ENCODE measurements at places on chromosomes 2 and 18.

- no peak for DNase-seq
Measured at GRCh38 chr2:82023710-82024109, 1719.2 kb upstream of the LRRTM1 start.

- DNase-seq, result no peak
Measured at GRCh38 chr18:31070206-31070605, 27.7 kb upstream of the DSC3 start.

DNA sequence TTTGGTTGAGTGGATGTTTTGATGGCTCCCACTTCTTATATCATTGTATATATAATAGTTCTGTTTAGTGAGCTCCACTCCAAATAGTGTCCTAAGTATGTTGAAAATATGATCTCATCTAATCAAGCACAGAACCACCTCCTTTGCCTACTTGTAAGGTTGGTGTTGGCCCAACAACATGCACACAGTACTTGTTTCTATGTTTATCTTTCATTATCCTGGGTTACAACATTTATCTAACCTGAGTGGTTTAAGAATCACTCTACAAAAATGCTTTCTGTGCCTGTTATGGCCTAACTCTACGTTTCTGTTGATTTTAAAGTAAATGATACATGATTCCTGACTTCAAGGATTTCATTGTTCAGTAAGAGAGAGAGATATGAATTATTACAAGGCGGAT, 281.9 kb downstream of the FIGN start:
- no peak for DNase-seq

GRCh38 chr2:220669324-220669723, 902.8 kb downstream of the EPHA4 start:
- no peak for DNase-seq

DNA sequence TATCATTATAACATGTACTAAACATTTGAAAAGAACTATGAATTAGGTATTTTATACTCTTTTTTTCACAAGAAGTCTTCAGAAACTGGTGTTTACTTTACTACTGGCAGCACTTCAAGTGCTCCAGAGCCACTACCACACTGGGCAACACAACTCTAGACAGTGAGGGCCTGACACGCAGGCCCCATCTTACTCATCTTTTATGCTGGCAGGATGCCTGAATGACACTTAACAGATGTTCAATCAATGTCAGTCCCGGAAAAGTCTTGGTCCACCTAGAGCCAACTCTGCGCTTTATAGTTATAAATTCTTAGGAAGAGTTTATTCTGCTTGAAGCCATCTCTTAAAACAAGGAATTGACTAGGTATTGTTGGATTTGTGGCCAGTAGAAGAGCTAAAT, 8.7 kb upstream of the WIPF1 start:
- peak; percentile 88 for DNase-seq

DNA sequence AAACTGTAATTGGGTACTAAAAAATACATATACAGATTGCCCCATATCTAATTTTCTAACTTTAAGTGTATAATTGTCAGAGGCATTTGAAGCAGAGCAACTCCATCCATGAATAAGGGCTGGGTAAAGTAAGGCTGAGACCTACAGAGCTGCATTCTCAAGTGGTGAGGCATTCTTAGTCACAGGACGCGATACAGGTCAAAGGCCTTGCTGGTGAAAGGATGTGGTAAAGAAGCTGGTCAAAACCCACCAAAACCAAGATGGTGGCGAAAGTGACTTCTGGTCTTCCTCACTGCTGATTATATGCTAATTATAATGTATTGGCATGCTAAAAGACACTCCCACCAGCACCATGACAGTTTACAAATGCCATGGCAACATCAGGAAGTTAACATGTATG, 50.0 kb downstream of the SLC8A1 start:
- peak; percentile 95 for DNase-seq

- DNase-seq, result no peak
Measured at GRCh38 chr2:164055623-164056022, 319.8 kb upstream of the FIGN start.

DNA sequence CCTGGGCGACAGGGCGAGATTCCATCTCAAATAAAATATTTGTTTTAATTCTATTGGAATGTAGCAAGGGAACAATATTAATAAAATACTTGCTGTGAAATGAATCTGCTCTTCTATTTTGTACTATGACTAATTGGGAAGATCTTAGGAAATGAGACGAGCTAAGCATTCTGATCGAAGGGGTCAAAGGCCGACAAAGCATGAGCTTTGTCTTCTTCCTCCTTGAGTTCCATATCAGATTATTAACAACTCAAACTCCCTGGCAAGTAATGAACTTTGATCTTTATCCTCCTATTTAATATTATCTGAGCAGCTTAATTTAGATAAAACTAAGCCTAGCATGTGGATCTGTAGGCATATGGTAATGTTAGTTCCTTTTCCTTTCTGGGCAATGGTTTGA, 15.5 kb downstream of the GEMIN6 start:
- no peak for DNase-seq

DNA sequence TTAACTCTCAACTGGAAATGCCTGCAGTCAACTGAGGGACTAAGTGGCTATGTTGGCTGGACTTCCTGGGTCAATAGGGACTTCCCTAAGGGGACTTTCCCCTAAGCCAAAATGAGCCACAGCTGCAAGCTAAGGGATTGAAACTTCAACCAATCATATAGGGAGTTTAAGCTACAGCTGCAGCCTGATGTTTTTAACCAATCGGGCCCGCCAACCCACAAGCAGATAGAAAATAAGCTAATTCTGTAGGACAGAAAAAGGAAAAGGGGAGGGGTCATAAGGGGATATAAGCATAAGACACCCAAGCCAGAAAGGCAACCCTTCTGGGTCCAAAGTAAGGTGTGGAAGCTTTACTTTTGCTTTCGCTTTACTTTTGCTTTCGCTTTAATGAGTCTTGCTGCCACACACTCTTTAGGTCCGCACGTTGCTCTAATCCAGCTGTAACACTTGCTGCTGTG, 927.5 kb downstream of the ERBB4 start:
- peak; percentile 2 for DNase-seq

- DNase-seq, result peak; percentile 57
Measured at GRCh38 chr2:183093857-183094657, 15.5 kb downstream of the DUSP19 start.

DNA sequence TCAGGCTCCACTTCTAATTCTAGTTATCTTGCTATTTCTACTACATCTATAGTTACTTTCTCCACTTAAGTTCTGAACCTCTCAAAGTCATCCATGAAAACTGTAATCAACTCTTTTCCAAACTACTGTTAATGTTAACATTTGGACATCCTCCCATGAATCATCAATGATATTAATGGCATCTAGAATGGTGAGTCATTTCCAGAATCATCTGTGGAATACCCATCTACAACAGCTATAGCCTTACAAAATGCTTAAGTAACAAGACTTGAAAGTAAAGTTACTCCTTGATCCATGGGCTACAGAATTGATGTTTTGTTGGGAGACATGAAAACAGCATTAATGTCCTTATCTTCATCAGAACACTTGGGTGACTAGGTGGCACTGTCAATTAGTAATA, 35.4 kb downstream of the BARD1 start:
- peak; percentile 63 for DNase-seq

DNA sequence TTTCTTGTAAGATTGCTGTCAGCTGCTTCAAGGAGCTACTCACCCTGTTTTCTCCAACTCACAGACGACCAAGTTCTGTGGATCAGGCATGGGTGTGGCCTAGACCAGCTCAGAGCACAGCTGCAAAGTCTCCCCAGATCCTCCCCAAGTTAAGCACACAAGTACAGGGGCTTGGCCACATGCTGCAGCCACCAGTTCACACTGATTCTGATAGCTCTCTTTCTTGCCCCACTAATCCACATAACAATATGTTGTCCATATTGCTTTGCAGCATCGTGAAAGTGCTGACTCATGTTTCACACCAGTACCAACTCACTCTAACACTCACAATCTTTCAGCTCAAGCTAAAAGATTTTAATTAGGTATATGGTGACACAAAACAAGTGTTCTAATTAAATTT, 437.0 kb downstream of the PARD3B start:
- DNase-seq, result no peak

- DNase-seq, result no peak
Measured at GRCh38 chr2:135175177-135175576, 123.1 kb downstream of the RAB3GAP1 start.

- no peak for DNase-seq
Measured at GRCh38 chr2:138110453-138111083, 146.3 kb downstream of the HNMT start.

DNA sequence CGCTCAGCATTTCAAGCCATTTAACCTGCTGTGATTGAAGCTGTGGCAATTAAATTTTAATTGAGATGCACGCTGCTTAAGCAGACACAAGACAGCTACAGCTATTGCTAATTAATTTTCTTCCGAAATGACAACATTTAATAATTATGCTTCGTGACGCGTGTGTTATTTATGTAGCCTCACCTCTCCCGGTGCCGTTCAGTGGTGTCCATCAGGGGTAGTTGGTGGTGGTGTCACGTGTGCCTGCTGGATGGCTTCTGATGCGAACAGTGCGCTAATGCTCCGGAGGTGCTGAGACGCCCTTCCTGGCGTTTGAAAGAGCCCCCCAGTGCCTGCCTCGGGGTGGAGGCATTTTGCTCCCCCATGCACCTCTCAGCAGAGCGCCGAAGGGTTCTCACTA, 39.5 kb downstream of the GLI2 start:
- no peak for DNase-seq

DNA sequence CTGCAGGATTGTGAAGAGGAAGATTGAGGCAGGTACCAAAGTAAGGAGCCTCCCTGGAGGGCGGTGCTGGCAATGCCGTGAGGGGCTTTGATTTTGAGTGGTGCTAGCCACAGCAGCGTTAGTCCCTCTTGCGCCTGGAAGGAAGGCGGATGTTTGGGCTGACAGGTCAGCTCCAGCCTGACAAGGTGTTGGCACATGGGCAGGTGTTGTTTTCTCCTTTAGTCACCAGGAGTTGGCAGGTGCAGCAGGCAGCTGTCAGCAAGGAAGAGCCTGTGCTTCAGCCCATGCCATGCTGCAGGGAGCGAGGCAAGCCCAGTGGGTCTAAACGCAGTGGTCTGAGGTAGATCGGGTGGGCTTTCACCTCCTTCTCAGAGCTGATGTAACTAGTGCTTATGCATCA, 8.5 kb downstream of the SEC11C start:
- no peak for DNase-seq

DNA sequence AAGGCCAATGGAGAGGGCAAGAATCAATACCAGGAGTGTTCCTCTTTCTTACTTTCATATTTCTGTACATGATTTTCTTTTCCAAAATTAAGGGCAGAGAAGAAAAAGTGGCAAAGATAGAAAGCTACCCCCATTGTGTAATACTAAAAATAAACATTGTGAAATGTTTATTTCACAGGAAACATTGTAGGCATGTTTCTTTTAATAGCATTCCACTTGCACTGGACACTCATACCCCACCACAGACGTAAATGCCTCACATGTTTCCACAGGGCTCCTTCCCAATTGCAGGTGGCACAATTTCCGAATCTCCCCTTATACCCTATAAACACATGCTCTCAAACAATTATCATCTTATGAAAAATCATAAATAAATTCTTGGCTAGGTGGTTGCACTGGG, 645.1 kb upstream of the SETBP1 start:
- DNase-seq, result no peak

GRCh38 chr2:38709567-38710194, 41.5 kb downstream of the SRSF7 start:
- no peak for DNase-seq

GRCh38 chr2:199851883-199852282, 891 bp upstream of the FTCDNL1 start:
- DNase-seq, result no peak

DNA sequence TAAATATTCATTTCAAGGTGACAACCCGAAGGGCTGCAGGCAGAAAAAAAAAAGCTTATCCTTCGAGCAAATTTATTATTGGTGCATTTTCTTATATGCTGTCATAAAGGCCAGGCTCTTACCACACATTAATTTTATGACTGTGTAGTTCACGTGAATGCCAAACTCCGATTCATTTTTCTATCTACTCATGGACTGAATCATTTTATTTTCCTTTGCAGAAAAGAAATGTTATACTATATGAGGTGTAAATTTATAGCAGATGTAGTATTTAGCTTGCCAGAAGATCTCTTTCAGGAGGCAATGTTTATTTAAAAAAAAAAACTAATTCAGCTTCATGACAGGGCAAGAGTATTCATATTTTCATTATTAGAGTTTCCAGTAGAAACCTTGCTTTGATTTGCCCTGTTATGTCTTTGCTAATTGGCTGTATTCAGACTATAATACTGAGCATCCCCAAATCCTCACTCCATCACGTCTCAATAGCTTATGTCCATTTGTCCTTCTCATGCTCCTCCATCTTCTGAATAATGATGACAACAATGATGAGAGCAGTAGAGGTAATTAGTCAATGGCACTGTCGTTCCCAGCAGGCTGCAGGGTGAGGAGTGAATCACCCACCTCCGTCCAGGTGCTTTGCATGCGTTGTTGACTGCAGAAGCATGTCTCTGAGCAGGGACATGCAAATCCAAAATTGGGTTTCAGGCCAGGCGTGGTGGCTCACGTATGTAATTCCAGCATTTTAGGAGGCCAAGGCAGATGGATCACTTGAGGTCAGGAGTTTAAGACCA, 101.1 kb upstream of the RAB12 start:
- DNase-seq, result no peak

DNA sequence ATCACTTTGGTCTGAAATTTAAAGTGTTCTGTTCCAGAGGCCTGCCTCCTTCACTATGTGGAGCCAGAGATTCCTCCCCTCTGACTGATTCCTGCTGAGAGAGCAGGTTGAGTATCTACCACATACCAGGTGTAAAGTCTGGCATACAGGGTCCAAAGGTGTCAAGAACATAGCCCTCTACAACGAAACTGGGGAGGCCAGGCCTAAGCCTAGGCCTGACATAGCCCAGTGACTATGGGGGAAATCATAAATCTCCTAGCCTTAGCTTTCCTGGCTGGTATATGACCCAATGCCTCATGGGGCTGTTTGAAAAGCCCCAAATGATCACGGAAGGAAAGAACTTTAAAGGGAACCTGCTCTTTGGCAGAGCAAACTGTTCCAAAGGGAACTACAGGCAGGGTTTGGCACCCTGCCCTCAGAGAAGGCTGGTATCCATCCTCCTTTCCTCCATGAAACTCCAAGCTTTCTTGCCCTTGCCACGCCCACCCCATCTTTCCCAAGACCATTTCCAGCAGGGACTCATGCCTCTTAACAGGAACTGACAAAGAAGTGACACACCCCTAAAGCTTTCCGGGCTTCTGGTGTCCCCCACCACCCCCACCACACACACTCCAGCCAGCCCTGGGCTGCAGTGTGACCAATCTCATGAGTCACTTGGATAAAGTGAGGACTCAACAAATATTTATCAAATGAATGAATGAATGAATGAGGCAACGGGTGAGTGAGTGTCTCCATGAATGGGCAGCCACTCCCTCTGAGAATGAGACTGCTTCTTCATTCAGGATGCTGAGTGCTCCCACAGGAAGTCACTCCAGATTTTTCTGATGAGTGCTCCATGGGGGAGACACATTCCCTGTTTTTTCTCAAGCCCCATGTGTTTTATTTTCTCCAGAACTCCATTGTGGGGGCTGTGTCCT, 114.5 kb upstream of the STPG4 start:
- DNase-seq, result peak; percentile 99

All from EL (cell line).